ENCODE measurements at places on chromosomes 12 and 14.
A peak's percentile ranks its signal among the peaks of the same experiment; 100 is the strongest.

- no peaks in the 10 kb centered on the region for H3K27me3 ChIP-seq
- H3K4me3 ChIP-seq = no peak overlapping the region
- DNase-seq = no peak
Measured at GRCh38 chr12:80721326-80721725, 4.6 kb downstream of the MYF5 start.

- peaks cover 12% of the 10 kb centered on the region for H3K36me3 ChIP-seq
- H3K4me3 ChIP-seq = no peak overlapping the region
- no peak for DNase-seq
- H3K27me3 ChIP-seq = no peaks in the 10 kb centered on the region
- no peak overlapping the region for H3K27ac ChIP-seq
Measured at GRCh38 chr14:100274250-100274649, 32.0 kb downstream of the SLC25A29 start.

DNA sequence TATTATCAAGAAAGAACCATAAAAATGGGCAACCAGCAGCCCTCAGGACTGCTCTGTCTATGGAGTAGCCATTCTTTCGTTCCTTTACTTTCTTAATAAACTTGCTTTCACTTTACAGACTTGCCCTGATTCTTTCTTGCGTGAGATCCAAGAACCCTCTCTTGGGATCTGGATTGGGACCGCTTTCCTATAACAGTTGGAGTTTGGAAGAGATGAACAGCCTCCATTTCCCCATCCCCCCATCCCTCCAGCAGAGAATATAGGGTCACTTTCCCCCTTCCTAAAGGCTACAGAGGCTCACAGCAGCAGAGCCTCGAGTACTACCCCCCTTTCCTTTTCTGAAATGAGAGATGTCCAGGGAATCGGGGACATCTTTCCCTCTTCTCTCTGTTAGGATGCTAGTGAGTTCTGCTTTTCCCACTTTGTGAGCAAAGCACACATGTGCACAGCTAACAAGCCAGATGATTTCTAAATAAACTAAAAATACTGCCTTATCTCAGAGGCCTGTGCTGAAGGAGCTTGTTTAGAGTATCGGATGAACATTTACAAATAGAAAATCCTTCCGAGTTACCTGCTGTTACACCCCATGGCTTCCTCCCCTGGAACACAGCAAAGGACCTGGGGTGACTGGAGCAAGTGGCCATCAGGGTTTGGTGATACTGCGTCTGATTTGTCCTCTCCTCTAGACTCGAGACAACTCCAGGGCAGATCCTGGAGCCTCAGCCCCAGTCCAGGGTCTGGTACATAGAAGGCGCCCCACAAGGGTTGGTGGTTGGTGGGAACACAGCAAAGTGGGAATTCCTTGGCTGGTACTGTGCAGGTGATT is 144.2 kb downstream of the SLC38A6 start:
- H3K27me3 ChIP-seq = no peaks in the 10 kb centered on the region
- peak; percentile 48 for DNase-seq
- H3K36me3 ChIP-seq = no peaks in the 10 kb centered on the region
- no peak overlapping the region for H3K4me3 ChIP-seq
- peak overlapping the region; percentile 88 for H3K27ac ChIP-seq

DNA sequence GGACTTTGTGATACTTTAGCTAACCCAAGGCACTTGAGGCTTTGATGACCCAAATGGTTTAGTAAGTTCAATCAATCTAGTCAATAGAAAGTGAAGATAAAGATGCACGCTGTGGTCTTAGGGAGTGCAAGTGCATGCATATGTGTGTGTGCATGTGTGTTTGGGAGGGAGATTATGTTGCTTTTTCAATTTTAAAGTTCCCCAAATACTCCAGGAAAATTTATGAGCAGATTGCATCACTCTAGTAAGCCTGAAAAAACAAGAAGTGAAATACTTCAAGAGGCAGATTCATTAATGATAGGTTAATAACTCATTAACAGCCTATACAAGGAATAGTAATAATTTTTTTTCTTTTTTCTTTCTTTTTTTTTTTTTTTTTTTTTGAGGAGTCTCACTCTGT is 12.4 kb upstream of the SIX1 start:
- no peak for DNase-seq
- H3K36me3 ChIP-seq = no peaks in the 10 kb centered on the region
- H3K27me3 ChIP-seq = no peaks in the 10 kb centered on the region
- no peak overlapping the region for H3K27ac ChIP-seq
- peaks cover 12% of the 10 kb centered on the region for H3K4me1 ChIP-seq
- H3K4me3 ChIP-seq = no peak overlapping the region

DNA sequence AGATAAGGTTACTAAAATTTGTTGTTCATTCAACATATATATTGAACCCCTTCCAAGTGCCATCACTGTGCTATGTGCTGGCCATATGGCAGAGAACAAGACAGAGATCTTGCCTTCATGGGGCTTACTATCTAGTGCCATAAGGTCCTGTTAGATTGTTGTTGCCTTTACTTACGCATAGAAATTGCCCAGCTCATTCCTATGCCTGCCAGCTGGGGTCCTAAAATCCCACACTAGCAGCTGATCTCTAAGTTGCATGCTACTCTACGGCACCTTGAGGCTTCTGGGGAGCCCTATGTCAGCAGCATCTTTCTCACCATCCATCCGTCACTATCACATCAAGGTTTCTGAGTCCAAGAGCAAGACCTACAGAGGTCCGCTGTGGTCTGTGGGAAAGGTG is 1.4 kb upstream of the KCNK10 start:
- H3K27me3 ChIP-seq = peaks cover 60% of the 10 kb centered on the region
- H3K4me1 ChIP-seq = peaks cover 3% of the 10 kb centered on the region
- DNase-seq = no peak
- no peak overlapping the region for H3K4me3 ChIP-seq
- no peak overlapping the region for H3K27ac ChIP-seq
- no peaks in the 10 kb centered on the region for H3K36me3 ChIP-seq

Measured in IMR-90 (cell line).